ENCODE measurements at places on chromosomes 16 and 17.

DNA sequence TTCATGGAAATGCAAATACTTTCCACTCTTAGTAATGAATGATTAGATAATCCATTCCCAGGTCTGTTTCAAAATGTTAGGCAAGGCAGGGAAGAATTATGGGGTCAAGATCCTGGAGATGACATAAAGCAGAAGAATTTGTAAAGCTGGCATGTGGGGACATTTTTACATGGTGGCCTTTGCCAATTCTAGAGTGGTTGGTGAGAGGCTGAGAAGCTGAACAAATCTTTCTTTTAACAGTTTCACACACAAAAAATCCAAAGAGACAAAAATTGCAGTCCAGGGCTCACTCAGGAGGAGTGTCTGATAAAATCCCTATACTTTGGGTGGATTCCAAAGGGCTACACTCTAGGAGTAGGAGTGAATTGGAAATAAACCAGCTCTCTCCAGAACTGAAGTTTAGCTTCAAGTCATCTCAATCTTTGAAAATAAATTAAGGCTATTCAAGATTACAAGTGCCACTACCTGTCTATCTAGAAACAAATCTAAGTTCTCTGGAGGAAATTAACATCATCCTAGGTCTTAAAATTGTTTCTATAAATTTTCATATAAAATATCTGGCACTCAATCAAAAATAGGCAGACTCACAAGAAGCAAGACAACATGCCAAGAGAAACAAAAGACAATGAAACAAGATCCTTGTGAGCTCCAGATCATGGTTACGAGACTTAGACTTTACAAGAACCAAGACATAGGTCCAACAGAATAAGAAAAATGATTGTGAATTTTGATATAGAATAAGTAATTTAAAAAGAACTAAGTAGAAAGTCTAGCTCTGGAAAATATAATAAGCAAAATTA, 113.0 kb upstream of the AXIN2 start:
- no peak for DNase-seq

DNA sequence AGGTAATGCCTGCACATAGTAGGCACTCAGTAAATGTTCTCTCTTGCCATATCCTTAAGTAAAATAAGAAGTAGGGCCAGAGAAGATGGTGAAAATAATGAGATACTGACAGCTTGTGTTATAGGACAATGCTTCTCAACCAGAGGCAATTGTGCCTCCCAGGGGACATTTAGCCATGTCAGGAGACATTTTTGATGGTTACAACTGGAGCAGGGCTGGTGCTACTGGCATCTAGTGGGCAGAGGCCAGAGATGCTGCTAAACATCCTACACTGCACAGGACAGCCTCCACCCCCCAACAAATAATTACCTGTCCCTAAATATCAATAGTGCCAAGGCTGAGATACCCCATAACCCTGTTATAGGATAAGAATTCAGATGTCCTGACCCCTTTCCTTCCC, 1.7 kb downstream of the RAD51D start:
- DNase-seq = no peak

- DNase-seq = no peak
These were observed 41.4 kb upstream of the ANKFN1 start for GRCh38 chr17:56111706-56112485.

DNA sequence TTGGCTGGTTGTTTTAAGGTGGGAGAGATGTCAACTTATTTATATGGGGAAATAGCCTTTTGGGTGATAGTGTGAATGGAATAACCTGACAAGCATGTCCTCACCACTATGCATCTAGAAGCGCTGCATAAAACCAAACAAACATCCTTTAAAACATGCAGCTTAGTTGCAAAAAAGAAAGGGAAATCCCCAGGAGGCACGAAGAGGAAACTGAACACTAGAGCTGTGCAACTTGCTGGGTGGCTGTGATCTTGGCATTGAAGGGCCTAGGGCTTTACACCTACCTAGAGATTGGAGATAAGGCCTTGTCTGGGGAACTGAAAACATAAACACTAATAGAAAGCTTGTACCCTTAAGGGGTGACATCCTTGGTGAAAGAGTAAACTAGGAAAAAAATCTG, 7.3 kb downstream of the C16orf54 start:
- DNase-seq = no peak

DNA sequence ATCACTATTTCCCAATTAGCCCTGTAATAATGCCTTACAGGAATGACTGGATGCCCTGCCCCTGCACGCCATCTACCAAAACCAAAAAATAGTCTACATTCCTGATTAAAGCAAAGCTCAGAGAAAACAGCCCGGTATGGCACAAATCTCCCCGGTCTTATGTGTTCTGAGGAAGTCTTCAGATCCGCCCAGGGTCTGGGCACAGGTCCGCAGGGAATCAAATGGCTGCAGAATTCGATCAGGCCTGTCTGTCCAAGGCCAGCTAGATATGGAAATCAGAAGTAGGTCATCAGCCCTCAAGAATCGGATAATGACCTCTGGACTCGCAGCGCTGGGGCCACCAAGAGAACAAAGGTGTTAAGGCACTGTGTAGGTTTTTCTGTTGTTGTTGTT, 171.0 kb downstream of the ZFHX3 start:
- DNase-seq = no peak

- DNase-seq = no peak
These were observed 23.1 kb downstream of the STAT5A start for GRCh38 chr17:42311240-42312034.

- DNase-seq = no peak
These were observed 127.1 kb downstream of the ENGASE start for GRCh38 chr17:79201536-79202227.

GRCh38 chr16:15777533-15778203, 79.2 kb downstream of the MYH11 start:
- no peak for DNase-seq

DNA sequence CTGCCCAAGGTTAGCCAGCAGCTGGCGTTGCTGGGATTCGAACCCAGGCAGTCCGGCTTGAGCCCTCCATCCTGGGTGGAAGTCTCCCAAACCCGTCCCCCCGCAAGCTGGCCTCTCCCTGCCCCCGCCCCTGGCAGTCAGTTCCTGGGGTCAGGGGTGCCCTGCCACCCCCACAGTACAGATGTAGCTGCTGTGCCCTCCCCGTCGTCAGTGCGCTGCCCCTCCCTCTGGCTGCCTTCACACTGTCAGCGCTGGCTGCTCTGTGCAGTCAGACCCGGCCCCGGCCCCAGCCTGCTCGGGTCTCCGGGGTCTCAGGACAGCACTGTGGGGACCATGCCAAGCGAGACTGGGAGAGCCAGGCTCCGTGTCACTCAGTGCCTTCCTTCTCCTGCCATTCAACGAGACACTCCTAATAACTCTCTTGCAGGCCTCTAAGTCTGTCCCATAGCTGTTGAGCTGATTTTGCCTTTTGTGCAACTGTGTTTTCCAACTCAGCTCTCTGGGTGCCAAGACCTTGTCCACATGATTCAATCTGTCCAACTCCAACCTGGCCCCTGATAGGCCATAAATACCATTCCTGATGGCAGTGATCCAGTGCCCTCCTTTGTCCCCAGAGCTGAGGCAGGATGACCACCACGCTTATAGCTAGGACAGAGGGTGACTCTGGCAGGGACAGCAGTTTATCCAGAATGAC, 55.5 kb upstream of the IL34 start:
- no peak for DNase-seq

- no peak for DNase-seq
These were observed 1.2 kb upstream of the AMFR start for GRCh38 chr16:56426585-56426984.

DNA sequence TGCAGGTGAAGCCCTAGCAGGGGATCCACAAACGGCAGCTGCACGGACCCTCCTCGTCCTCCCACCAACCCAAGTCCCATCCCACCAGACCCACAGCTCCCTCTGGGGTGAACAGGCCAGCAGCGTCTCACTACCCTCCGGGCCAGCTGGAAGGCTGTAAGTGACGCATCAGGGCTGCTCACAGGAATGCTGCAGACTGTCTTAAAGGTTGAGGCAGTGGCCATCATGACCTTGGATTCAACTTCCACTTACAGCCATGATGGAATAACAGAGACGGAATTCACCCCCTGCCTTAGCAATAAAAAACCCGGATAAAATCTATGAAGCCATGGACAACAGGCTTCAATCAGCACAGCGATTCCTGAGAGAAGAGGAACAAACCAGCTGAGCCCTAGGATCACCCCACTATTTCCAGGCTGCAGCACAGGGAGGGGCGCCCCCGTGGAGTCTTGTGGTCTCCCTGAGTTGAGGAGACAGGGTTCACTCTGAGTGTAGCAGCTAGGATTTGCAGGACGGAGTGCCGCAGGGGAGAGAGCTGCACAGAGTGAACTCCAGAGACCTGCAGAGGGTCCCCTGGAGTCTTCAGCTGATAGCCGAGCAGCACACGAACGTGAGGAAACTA, 10.5 kb downstream of the FAM83G start:
- no peak for DNase-seq

GRCh38 chr17:40107522-40108174, 7.3 kb upstream of the NR1D1 start:
- no peak for DNase-seq

- no peak for DNase-seq
These were observed 10.6 kb upstream of the DUS1L start for GRCh38 chr17:82076018-82076784.

DNA sequence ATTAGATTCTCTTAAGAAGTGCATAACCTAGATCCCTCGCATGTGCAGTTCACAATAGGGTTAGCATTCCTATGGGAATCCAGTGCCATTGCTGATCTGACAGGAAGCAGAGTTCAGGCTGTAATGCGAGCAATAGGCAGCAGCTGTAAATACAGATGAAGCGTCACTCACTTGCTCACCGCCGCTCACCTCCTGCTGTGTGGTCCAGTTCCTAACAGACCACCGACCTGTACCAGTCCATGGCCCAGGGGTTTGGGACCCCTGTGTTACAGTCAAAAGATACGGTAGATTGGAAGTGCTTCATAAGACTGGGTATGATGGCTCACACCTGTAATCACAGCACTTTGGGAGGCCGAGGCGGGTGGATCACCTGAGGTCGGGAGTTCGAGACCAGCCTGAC, 2.8 kb downstream of the STAT5A start:
- no peak for DNase-seq

DNA sequence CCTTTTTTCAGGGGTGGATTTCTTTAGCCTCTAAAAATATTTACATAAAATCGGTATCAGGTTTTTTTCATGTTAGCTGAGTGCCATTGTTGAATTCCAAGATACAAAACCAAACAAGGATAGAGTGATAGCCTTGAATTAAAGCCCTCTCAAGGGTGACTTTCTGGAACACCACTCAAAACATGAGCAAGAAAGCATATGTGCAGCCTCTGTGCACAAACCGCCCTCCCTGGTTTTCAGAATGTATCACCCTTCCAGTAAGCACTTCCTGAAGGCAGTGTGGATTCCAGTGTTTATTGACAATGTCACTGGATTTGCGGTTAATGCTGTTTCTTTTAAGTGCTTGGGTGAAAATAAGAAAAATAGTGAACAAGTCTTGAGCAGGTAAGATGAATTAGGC, 597.7 kb downstream of the TMEM114 start:
- no peak for DNase-seq

DNA sequence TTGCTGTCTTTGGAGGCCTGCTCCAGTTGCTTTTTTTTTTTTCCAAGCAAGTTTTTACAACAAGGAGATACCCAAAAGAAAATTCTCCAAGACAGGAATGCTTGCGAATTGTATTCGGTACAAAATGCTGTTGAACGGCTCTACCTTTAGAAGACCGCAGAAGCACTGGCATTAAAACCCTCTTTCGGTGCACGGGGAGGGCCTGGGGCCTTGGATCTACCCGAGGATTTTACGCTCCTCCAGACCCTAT, 1.3 kb upstream of the HELZ start:
- DNase-seq = no peak

DNA sequence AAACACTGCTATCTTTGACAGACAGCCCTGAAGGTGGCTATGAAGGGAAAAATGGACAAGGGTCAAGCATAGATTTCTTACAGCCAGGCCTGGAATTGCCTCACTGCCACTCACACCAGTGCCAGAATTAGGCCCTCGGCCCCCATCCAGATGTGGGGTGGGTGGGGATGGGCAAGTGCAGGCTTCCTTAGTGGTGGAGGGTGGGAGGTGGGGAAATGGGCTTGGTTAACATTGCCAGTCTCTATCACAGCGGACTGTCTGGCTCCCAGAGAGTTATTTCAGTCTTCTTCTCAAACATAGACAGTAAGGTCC, 24.9 kb downstream of the B9D1 start:
- no peak for DNase-seq

DNA sequence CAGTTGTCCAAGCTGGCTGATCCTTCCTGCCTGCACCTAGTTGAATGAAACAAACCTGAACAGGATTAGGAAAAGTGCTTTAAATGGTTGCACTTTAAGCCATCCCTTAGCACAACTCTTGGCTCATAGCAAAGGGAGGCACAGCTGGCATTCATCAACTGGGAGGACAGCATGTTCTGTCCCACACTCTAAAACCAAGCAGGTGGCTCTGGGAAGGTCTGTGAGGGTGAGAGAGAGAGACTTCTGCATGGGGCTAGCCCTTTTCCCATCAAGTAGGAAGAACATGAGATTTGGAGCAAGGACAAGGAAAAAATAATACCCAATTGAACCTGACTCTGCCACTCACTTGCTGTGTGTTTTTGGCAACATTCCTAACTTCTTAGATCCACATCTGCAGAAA, 140.9 kb upstream of the CCL2 start:
- no peak for DNase-seq

- DNase-seq = no peak
These were observed 301.8 kb downstream of the IRF8 start for GRCh38 chr16:86200722-86201121.

DNA sequence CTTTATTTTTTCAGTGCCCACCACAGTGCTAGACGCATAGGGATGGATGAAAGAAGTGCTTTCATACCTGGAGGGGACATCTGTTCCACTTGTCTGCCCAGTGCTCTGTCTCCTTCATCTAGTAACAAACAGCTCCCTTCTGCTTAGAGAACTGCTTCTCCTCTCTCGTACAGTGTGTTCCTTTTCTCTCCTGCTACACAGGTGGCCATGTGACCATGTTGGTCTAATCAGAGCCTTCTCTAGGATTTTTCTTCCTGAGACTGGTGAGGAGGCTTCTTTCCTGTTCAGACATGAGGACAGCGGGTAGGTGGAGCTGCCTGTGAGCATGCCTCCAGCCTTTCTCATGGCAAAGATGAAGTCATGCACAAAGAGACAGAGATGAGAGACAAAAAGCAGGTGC, 182.7 kb downstream of the TMEM132E start:
- DNase-seq = no peak

DNA sequence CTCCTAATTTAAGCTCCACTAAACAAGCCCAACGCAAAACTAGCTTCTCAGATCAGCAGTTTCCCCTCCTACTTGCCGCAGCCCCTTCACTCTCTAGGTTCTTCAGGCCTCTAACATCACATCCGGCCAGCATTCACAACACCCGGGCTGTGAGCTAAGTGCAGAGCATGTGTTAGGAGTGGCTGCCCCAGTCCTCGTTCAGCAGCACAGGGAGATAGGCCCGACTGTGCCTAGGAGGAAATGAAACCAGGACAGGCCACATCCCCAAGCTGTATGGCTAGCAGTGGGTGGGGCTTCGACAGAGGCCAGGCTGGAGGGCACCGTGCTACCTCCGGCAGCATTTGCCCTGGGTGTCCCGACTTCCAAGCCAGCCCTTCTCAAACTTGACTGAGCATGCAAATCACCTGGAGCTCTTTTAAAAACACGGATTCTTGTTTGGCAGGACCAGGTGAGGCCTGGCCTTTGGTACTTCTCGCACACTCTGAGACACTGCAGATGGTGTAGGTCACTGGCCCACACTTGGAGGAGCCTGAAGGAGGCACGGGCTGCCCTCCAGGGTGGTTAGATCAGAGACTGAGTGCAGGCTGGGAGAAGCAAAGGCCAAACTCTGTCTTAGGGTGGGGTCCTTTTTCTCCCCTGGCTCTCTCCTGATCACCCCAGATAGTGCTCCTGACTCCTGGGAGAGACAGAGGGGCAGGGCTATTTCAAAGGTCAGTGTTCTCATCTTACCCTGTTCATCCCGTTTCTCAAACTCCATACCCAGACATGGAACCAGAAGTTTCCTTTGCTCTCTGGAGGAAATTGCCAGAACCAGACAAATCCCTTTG, 202.0 kb downstream of the C16orf78 start:
- no peak for DNase-seq

Data from cortex of kidney (tissue), 1 donor.